ENCODE measurements at places on chromosomes 6 and 20. TPM values are rescaled to one million over a fixed set of nuclear protein-coding genes. Genes with fewer than 3 reads are reported as not detected.

DNA sequence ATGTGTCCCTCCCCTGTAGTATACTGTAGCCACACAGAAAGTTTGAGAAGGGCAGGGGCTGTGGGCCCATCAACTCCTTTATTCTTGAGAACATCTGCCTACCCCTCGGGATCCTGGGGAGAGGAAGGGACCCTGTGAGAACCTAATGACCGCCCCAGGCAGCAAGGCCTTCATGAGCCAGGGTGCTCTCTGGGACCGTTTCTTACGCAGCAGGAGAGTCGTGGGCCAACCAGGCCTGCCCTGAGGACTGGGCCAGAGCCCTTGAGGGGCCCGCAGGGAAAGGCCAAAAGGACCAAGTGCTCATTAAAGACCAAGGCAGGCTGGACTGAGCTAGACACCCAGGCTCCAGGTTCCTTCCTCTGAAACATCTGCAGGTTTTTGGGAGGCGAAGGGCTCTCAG is 5.2 kb downstream of the SGK2 start:
- H3K36me3 ChIP-seq = no peaks in the 10 kb centered on the region
- DNase-seq = no peak
- no peak overlapping the region for H3K4me3 ChIP-seq
- H3K27me3 ChIP-seq = no peaks in the 10 kb centered on the region
- no peak overlapping the region for H3K27ac ChIP-seq

Gene POM121L2
- polyA plus RNA-seq = not detected

DNA sequence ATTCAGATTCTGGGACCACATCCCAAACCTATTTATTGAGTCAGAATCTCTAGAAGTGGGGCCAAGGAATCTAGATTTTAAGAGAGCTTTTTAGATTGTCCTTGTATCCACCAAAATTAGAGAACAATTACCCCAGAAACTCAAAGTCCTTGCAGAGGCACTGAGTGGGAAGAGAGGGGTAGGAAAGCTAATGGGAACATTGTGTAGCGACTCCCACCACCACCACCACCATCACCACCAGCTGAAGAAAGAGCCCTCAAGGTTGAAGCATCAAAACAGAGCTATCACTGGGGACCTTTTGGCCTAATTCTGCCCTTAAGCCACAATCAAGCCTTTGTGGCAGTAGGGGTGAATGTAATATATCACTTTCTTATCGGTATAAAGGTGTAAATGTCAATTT is 39.0 kb upstream of the SLC32A1 start:
- H3K4me1 ChIP-seq = no peaks in the 10 kb centered on the region
- H3K36me3 ChIP-seq = no peaks in the 10 kb centered on the region
- H3K4me3 ChIP-seq = no peak overlapping the region
- H3K27ac ChIP-seq = no peak overlapping the region

Gene CST5
- not detected for polyA plus RNA-seq

DNA sequence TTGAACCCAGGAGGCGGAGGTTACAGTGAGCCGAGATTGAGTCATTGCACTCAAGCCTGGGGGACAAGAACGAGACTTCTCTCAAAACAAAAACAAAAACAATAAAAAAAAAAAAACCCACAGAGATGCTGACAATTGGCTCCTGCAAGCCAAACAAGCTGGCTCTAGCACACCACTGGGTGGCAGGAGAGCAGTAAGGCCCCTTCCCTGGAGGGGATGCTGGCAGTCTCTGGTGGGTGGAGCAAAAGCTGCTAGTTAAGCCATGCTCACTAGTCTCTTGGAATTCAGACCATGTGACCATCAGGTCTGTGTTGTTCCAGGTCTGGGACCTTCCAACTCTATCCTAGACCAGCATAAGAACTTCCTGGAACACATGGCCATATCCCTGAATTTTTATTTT is 18.9 kb upstream of the DSN1 start:
- H3K27me3 ChIP-seq = no peaks in the 10 kb centered on the region
- peak; percentile 21 for DNase-seq
- peaks cover 7% of the 10 kb centered on the region for H3K4me1 ChIP-seq
- no peak overlapping the region for H3K4me3 ChIP-seq
- H3K36me3 ChIP-seq = no peaks in the 10 kb centered on the region
- no peak overlapping the region for H3K27ac ChIP-seq

DNA sequence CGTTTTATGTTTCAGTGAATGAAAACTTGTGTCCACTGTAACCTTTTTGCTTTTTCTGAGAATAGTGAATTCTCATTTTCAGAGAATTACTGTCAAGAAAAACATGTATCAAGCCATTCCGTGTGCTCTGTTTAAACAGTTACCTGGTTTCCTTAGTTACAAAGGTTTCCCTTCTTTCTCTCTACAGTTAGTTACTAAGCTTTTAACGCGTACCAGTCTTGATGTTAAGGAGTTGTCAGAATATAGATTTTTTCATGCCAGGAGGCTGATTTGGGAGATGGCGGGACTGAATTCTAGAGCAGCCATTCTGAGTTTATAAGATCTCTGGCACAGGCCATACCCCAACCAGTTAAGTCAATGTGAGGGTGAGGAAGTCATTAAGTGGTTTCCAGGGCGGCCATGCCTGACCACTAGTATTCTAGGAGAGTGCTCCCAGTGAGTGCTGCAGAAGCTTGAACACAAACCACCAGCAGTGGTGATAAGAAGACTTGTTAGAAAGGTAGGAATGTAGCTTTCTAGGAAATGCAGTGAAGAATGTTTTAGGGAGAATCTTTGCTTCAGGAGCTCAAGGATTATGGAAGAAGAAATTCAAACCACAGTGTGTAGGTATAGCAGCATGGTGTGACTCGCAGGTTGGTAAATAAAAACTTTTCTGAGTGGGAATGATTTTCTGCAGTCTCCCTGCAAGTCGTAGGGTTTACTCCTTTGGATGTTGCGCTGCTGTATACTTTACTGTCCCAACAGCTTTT is 112.9 kb downstream of the JARID2 start:
- peak; percentile 54 for DNase-seq
- H3K36me3 ChIP-seq = no peaks in the 10 kb centered on the region
- peaks cover 51% of the 10 kb centered on the region for H3K4me1 ChIP-seq
- no peaks in the 10 kb centered on the region for H3K27me3 ChIP-seq
- H3K27ac ChIP-seq = no peak overlapping the region

Gene SLC44A4
- not detected for polyA plus RNA-seq

- H3K4me3 ChIP-seq = no peak overlapping the region
- no peak overlapping the region for H3K27ac ChIP-seq
- H3K36me3 ChIP-seq = no peaks in the 10 kb centered on the region
- H3K4me1 ChIP-seq = no peaks in the 10 kb centered on the region
- H3K27me3 ChIP-seq = no peaks in the 10 kb centered on the region
- DNase-seq = no peak
Measured at GRCh38 chr6:42226645-42227143, 9.0 kb upstream of the MRPS10 start.

DNA sequence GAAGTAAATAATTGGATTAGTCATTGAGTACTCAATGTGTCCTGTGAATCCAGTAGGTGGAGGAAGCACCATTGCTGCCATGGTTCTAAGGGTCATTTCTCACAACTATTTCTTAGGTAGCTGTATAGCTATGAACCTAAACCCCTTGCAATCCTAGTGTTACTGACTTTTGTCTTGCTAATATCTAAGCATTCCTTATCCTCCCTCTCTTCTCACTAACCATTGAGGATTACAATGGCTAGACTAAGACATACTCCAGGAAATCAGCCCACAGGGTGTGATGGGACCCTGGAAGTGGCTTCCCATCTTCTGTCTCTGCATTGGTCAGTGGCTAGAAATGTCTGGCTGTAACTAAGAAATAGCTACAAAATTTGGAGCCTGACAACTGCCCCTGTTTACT is 27.3 kb upstream of the FOXA2 start:
- H3K36me3 ChIP-seq = no peaks in the 10 kb centered on the region
- peaks cover 27% of the 10 kb centered on the region for H3K27me3 ChIP-seq
- no peaks in the 10 kb centered on the region for H3K4me1 ChIP-seq
- no peak overlapping the region for H3K27ac ChIP-seq
- no peak for DNase-seq

Gene LY6G5C
- polyA plus RNA-seq = 0.98 TPM

GRCh38 chr20:36275011-36275410 is 31.1 kb upstream of the DLGAP4 start:
- no peak overlapping the region for H3K27ac ChIP-seq
- no peak overlapping the region for H3K4me3 ChIP-seq
- no peak for DNase-seq
- peaks cover 7% of the 10 kb centered on the region for H3K27me3 ChIP-seq
- no peaks in the 10 kb centered on the region for H3K4me1 ChIP-seq

- H3K4me3 ChIP-seq = no peak overlapping the region
- no peak overlapping the region for H3K27ac ChIP-seq
- H3K27me3 ChIP-seq = no peaks in the 10 kb centered on the region
- H3K36me3 ChIP-seq = no peaks in the 10 kb centered on the region
- H3K4me1 ChIP-seq = peaks cover 21% of the 10 kb centered on the region
Measured at GRCh38 chr20:47396762-47397476, 40.4 kb upstream of the ZMYND8 start.

DNA sequence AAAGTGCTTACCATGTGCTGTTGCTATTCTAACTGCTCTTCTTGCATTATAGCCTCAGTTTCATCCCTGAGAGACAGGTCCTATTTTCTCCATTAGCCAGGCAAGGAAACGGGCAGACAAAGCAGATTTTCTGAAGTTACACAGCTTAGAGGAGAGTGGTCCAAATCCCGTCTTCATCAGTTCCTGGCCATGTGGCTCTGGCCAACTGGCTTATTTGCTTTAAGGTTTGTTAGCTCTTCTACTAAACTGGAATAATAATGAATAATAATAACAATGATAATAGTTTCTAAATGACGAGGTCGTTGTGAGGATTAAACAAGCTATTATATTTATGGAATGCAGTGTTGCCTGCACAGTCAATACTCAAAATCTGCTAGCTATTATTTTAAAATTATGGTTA is 35.8 kb upstream of the BCAS1 start:
- no peak for DNase-seq
- H3K27me3 ChIP-seq = peaks cover 33% of the 10 kb centered on the region
- no peak overlapping the region for H3K4me3 ChIP-seq
- H3K36me3 ChIP-seq = no peaks in the 10 kb centered on the region

DNA sequence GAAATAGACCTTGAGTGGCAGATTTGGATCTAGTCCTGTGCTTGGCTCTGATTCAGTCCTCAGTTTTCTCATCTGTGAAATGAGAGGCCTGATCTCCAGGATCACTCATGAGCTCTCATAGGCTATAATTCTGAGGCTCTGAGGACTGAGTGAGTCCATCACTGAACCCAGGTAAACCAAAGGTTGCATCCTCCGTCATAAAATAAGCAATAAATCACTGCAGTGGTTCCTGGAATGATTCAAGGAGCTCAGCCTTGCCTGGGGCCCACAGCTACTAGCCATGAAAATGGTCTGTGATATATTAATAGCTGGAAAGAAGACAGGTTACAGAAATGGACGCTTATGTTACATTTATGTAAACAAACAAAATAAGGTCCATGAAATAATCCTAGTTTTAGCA is 124.8 kb downstream of the MAP3K7 start:
- no peak for DNase-seq
- no peak overlapping the region for H3K4me3 ChIP-seq
- H3K36me3 ChIP-seq = no peaks in the 10 kb centered on the region
- H3K4me1 ChIP-seq = peaks cover 10% of the 10 kb centered on the region
- H3K27me3 ChIP-seq = no peaks in the 10 kb centered on the region

Gene CYP39A1
- polyA plus RNA-seq = not detected

Gene BTNL2
- not detected for polyA plus RNA-seq

DNA sequence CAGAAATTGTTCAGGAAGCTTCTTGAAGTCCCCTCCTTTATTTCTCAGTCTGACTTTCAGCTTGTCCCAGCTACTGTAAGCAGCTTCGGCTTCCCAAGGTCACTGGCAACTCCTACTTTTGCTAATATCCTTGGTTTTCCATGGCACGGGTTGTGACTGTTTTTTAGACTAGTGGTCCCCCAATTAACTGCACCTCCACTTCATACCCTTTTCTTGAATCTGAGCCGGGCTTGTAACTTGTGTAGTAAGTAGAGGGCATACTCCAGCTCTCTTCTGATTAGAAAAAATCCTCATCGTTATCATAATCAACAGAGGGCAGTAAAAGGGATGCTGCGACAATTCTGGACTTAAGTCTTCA is 162.3 kb upstream of the TNFAIP3 start:
- H3K4me1 ChIP-seq = peaks cover 11% of the 10 kb centered on the region
- H3K27me3 ChIP-seq = peaks cover 3% of the 10 kb centered on the region
- H3K36me3 ChIP-seq = no peaks in the 10 kb centered on the region
- no peak overlapping the region for H3K27ac ChIP-seq
- H3K4me3 ChIP-seq = no peak overlapping the region

Gene COL10A1
- not detected for polyA plus RNA-seq

GRCh38 chr6:99359800-99360199 is 10.3 kb upstream of the FAXC start:
- no peak overlapping the region for H3K4me3 ChIP-seq
- no peaks in the 10 kb centered on the region for H3K36me3 ChIP-seq
- H3K27me3 ChIP-seq = peaks cover 38% of the 10 kb centered on the region
- no peaks in the 10 kb centered on the region for H3K4me1 ChIP-seq
- no peak for DNase-seq
- H3K27ac ChIP-seq = no peak overlapping the region

Gene XKR7
- polyA plus RNA-seq = 0.03 TPM

Gene ASF1A
- 26.6 TPM for polyA plus RNA-seq

DNA sequence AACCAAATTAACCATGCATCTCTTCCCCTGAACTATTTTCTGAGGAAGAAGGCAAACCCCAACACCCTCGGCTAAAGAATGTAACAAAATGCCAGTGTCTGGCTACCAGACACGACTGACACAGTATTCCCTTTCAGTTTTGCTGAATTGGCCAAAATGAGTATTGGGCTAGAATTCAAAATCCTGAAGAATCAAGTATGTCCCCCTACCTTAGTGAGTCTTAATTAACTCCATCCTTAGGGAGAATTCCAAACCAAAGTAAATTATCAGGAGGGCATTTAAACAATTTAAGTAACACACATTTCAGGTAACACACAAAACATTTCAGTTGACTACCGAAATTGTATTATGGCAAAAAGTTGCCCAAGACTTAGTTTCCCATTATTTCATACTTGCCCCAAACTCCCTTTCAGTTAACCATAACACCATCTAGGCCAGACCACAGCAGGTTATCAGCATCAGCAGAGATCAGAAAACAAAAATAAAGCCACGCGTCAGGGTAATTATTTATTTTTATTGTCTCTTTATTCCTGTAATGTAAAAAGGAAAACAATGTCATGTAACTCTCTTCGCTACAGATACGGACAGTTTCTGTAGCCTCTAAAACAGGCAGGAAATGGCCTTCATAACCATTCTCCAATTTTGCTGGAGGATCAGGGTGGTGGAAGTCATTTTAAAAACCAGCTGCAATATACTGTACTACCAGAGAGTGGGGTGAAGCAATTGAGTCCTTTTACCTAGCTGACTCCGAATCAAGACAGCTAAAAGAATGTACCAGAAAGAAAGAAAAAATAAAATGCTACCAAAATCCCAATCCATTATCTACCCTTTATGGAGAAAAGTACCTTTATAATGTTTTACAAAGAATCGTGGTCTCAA is 1.9 kb downstream of the SNX5 start:
- peak overlapping the region; percentile 99 for H3K27ac ChIP-seq
- no peaks in the 10 kb centered on the region for H3K36me3 ChIP-seq
- no peak for DNase-seq
- peak overlapping the region; percentile 96 for H3K4me3 ChIP-seq
- peaks cover 77% of the 10 kb centered on the region for H3K4me1 ChIP-seq

Gene GSTA3
- not detected for polyA plus RNA-seq

Gene KCNK15
- not detected for polyA plus RNA-seq

Gene TSHZ2
- not detected for polyA plus RNA-seq

- H3K4me1 ChIP-seq = no peaks in the 10 kb centered on the region
- no peak for DNase-seq
- no peak overlapping the region for H3K27ac ChIP-seq
- no peak overlapping the region for H3K4me3 ChIP-seq
Measured at GRCh38 chr6:139698526-139699176, 324.2 kb upstream of the CITED2 start.

All from naive B cell (primary cell).